ENCODE measurements at places on chromosomes 16 and 17.
A peak's percentile ranks its signal among the peaks of the same experiment; 100 is the strongest.

GRCh38 chr16:68520649-68521086, 18.4 kb upstream of the ZFP90 start:
- DNase-seq: peak; percentile 79

DNA sequence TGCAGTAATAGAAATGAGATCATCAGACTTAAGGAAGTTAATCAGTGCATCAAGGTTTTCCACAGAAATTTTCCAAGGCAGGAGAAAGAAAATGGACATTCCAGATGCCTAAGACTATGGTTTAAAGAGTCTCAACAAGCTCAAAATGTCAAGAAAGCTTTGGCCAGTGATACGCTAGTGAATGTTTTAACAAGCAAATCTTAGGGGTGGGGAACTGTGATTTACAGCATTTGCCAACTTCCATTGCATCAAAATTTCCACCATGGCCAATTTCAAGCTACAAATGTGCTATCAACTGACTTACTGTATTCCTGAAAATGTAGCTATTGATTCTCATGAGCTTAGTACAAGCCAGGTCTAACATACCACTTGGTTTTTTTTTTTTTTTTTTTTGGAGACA, 82.4 kb upstream of the CLEC3A start:
- DNase-seq: no peak

DNA sequence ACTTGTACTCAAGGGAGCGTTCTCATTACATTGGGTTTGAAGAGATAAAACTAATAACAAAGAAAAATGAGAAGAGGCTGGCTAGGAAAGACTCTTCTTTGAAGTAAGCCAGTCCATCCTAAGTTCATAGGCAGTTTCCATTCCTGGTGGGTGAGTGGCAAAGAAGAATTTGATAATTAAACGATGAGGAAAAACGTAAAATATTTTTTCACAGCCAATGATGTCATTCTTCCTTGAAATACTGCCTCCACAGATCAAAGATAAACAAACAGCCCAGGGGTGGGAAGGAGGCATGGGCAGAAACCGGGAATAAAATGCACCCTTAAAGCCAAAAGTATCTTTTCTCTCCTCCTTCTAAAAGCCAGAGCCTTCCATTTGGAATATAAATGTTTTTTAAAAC, 346.6 kb downstream of the PMP22 start:
- no peak for DNase-seq

DNA sequence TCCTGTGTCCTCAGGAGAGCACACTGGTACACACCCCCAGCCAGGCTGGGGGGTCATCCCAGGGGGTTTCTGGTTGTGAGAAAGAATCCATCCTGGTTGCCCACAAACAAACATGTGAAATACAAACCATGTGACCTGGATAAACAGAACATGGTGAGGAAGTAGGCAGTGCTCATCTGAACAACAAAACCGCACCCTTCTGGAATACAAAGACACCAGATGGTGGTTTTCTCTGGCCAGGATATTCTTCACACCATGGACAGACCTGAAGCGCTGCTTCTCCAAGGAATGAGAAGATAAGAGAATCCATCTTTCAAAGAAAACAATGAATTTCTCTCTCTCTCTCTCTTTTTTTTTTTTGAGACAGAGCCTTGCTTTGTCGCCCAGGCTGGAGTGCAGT, 302.3 kb downstream of the SLC39A11 start:
- DNase-seq: no peak

DNA sequence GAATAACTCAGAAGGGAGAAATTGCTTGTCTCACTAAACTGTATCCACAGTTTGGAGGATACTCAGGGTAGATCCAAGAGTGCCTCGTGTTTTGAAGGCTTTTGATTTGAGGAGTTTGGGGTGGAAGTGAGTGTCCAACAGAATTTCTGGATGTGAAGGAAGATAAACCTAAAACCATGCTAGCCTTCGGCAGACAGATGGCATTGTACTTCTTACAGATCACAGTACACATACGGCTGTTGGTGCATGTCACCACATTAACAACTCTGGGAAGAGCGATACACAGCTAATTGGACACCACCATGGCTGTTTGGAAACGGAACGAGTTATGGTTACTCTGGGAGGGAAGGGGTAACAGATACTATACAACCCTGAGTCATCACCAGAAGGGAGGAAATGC, 420.4 kb downstream of the GRIN2A start:
- DNase-seq: no peak

- DNase-seq: no peak
Measured at GRCh38 chr16:51035110-51035498, 116.0 kb downstream of the SALL1 start.

DNA sequence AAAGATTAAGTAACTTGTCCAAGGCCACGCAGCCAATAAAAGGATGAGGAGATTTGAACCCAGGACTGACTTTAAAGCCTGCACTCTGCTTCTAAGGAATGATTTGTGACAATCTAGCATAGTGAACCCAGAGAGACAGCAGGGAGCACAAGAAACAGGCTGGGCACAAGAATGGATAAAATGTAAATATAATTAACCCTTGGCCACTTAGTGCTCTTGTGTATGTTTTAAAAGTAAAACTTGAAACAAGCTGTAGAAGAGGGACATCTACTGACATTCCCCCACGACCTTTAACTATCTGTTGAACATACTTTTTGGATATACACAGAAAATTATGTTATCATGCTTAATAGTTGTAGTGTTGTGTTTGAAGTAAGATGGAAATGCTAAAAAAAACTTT, 141.9 kb upstream of the PMFBP1 start:
- no peak for DNase-seq

GRCh38 chr17:74325376-74325742, 667 bp upstream of the KIF19 start:
- no peak for DNase-seq

GRCh38 chr17:9488556-9488955, 87.1 kb downstream of the STX8 start:
- DNase-seq: no peak

- DNase-seq: no peak
Measured at GRCh38 chr16:9594946-9595345, 503.5 kb downstream of the HAPSTR1 start.

- DNase-seq: no peak
Measured at GRCh38 chr17:33751702-33752065, 458.6 kb upstream of the ASIC2 start.

- no peak for DNase-seq
Measured at GRCh38 chr16:78749745-78750268, 650.4 kb downstream of the WWOX start.

DNA sequence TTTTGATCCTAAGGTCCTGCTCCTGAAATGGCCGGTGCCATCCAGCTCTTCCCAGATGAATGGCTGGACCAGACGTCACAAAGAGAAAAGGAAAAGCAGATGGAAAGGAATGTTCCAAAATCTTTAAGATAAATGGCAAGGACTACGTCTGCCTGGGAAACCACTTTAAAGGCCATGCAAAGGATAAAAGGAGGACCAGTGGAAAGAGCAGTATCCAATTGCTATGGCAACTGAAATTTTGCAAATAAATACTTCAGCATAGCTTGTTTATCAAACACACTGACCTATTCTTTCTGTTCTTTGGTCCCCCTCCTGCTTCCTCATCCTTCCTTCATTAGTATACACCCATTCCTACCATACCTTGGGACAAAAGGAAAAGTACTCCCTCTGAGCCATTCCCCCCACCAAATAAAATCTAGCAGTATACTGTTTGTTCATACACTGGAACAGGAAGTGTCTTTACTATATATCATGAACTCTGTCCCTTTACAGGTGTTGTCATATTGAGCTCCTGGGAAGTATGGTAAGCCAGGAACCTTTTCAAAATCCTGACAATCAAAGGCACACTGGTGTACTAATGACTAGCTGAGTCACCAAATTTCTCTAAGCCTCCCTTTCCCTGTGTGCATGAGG, 37.2 kb upstream of the NUFIP2 start:
- DNase-seq: no peak

- peak; percentile 78 for DNase-seq
Measured at GRCh38 chr17:40480501-40481003, 20.9 kb downstream of the TNS4 start.

DNA sequence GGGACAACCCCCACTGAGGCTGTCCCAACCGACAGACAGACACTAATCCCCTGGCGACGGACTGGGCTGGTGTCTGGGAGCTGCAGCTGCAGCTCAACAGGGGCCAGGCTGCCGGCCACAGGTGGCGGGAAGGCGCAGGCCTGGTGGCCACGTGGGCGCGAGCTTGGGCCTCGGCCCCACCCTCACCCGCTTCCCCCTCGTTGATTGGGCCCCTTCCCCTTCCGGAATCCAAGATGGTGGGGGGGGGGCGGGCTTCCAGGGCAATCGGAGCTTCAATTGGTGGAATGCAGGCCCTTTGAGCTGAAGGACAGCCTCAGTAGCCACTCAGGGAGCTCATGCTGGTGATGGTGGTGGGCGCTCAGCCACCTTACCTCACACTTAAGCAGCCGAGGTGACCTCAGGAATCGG, 8.7 kb upstream of the TBX4 start:
- DNase-seq: no peak

DNA sequence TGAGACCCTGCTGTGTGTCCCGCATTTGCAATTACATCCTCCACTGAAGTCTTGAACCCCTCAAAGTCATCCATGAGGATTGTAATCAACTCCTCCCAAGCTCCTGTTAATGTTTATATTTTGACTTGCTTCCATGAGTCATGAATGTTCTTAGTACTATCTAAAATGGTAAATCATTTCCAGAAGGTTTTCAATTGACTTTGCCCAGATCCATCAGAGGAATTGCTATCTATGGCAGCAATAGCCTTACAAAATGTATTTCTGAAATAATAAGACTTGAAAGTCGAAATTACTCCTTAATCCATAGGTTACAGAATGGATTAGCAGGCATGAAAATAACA, 2.5 kb upstream of the C16orf87 start:
- DNase-seq: no peak

DNA sequence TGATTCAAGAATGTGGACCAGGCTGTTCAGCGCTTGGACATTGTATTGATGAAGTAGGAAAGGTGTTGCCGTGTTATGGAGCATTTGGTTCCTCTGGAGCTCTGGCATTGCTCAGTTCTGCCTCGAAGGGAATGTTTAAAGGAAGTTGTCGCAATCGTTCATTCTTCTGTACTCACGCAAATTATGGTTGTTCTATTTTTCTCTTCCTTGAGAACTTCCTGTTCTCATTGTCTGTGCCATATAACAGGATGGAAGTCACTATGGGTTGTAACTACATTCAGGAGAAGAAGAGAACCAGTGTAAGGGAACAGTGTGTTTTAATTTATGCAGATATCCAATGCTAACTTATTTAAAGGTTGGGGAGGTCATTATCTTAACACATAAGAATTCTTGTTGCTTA, 13.0 kb downstream of the PCTP start:
- DNase-seq: no peak

DNA sequence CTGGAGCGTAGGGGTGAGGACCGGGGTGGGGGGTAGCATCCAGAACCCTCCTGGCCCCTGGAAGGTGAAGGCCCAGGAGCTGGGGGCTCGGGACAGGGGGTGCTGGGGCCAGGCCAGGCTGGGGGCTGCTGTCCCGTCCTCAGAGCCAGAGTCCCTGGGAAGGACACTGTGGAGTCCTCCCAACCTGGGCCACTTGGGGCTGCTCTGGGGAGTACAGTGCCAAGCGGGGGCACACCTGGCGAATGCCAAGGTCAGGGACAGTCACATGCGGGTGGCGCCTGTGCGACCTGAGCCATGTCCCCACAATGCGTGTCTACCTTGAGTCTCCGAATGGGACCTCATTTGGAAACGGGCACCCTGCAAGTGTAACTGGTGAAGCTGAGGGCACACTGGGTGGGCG, 1.2 kb upstream of the PERCC1 start:
- DNase-seq: no peak

GRCh38 chr16:72458035-72458434, 286.1 kb upstream of the PMFBP1 start:
- DNase-seq: no peak

Measured in activated gamma-delta T cell treated with anti-CD3 and anti-CD28 coated beads, Interleukin-2, amount 50 U/mL, for 16 hours (primary cell).